ENCODE measurements at places on chromosomes 5 and 9.

DNA sequence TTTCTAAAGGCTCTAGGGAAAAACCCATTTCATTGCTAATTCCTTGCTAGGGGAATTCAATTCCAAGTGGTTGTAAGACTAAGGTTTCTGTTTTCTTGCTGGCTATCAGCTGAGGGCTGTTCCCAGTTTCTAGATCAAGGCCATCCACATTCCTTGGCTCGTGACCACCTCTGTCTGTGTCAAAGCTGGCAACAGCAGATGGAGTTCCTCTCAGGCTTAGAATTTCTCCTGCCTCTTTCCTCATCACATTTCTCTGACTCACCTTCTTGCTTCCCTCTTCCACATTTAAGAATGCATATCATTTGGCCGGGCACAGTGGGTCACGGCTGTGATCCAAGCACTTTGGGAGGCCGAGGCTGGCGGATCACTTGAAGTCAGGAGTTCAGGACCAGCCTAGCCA, 19.0 kb downstream of the DAB2IP start:
- DNase-seq, result no peak

DNA sequence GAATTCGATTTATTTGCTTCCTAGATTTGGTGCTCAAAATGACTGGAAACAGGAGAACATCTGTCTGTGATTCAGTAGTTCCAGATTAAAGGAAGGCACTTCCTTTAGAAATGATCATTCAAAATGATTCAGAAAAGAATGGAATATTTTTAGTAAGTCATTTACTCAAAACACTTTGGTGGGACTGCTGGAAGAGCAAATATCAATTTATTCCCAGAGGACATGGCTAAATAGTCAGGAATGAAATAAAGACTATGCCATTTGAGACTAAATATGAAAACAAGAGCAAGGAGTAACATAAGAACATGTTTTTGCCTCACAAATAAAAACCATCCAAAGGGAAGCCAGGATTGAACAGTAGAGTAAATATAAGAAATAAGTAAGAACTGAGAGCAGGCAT, 138.6 kb upstream of the RASA1 start:
- no peak for DNase-seq

DNA sequence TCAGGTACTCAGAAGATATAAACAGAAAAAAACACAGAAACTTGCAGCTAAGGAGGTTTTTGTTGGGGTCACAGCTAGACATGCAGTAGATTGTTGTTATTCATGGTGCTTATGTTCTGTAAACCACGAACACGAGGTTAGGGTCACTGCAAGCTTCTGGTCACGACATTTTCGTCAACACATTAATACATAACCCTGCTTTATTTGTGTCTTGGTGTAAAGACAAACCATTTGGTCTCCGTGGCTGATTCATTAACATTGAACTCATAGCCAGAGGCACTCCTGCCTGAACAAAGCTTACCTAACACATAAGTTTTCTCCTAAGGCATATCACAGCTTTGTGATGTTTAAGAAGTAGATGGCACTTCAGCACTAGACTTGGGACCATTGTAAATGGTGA, 16.9 kb downstream of the TEK start:
- no peak for DNase-seq

DNA sequence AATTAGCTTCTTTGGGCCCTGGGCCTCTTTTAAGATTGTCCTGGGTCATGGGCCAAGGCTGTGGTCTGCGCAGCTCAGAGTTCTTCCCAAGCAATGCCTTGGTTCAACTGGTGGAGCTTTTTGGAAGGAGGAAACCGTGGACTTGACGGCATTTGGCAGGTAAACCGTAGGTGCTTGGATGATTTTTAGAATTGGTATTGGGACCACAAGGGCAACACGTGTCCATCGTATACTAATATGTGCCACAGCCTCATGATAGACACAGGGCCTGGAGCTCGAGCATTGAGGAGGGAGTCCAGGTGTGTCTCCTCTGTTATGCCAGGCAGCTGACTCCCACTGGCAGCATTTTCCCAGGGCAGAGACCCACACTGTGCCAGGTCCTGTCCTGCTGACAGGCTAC, 120.9 kb upstream of the PITX1 start:
- no peak for DNase-seq

DNA sequence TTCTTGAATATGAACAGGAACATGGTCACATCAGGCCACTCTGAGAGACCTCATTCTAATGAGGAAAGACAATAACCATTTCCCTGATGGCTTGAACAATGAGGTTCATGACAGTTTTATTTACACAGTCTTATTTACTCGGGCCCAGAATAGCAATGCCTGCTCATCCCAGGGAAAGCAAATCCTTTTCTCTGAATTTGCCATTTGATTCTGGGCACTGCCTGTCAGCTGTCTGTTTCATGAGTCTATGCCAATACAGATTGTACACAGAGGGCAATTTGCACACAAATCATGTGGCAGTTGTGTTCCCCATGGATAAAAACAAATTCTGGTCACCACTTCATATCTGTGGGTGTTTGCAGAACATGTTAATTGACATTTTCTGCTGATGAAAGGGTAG, 492.5 kb downstream of the ACTL7B start:
- no peak for DNase-seq

GRCh38 chr5:52786949-52787599, 642 bp upstream of the ITGA1 start:
- no peak for DNase-seq

Measured in stimulated activated CD8-positive, alpha-beta memory T cell treated with anti-CD3 and anti-CD28 coated beads, Interleukin-12 subunit alpha, Interleukin-12 subunit beta, amount 100 ng/mL, for 1 hour (primary cell).